Mucosa of descending colon (tissue), 3 donors: ENCODE measurements at places on chromosomes 11 and 22.

DNA sequence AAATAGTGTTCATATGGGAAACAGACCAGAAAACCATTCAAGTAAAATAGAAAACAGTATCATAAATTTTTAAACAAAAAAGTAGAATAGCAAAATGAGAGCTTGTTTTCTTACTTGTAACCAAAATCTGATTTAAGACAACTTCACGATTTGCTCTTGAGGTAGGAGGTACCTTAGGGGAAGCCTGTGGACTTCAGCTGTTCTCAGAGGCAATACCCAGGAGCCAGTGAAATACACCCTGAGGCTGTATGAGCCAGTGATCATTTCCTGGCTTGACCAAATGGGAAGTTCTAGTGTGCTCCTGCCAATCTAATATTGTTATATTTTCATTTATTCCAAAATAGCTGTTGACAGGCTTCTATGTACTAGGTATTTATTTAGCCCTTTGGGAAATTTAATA lies 104.8 kb downstream of the ARHGAP42 start:
- DNase-seq = no peak

GRCh38 chr22:22816766-22817410 lies 70.7 kb upstream of the IGLL5 start:
- no peak for DNase-seq

DNA sequence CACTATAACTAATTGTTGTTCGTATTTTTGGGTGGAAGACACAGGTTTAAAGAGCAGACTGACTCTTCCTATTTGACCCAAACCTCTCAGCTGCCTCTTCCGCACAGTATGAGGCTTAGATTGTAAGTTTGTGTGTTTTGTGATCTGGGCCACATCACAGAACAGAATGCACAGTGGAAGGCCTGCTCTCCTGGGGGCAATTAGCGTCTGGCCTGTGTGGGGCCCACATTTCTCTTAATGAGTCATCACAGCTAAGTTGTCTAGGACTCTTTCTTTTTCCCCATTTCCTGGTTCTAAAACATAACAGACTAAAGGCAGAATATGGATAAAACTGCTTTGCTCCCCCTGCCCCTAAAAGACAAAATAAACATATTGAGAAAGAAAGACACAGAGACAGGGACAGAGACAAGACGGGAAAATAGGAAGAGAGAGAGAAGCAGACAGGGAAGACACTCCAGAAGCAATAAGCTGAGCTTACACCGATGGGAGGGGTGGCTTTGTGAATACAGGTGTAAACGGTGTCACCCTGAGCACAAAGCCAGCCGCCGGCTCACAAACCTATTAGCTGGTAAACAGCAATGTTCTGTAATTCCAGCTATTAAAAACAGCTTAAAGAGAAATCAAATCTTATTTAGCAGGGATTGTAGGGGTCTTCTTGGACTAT lies 127.4 kb upstream of the OPCML start:
- no peak for DNase-seq

DNA sequence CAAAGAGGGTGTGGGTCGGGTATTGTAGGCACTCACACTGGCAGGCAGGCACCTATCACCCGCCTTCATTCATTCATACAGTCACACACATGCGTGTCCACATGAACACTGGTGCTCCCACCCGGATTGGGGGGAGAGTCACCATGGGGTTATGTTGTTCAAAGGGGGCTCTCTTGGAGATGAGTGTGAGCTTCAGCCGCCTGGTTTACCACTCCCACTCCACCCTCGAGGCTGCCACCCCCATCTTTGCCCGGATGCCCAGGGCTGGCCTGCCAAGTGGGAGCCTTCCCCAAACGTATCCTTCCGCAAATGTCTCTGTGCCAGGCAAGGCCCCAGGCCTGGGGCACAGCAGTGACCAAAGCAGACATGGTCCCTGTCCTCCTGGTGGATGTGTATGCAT lies 22.6 kb downstream of the MRGPRD start:
- no peak for DNase-seq
